Sigmoid colon (tissue), 7 donors: ENCODE measurements at places on chromosomes 4 and X. TPM values are rescaled to one million over a fixed set of nuclear protein-coding genes. Genes with fewer than 3 reads are reported as not detected.

DNA sequence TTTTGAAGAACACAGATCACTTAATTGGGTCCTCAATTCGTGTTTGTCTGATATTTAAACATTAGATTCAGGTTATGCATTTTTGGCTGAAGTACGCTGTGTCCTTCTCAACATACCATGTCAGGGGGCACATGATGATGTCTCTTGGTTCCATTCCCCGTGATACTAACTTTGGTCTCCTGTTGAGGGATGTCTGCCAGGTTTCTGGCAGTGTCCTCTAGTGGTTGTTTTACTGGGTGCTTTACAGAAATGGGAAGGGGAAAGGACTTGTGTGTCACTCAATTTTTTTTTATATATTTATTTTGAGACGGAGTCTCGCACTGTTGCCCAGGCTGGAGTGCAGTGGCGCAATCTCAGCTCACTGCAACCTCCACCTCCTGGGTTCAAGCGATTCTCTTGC, 58.2 kb downstream of the WWC2 start:
- no peak overlapping the region for H3K4me3 ChIP-seq
- no peak overlapping the region for H3K27ac ChIP-seq

GRCh38 chrX:131901546-131901945, 121.6 kb upstream of the STK26 start:
- no peak for DNase-seq
- no peak overlapping the region for H3K27ac ChIP-seq
- H3K4me3 ChIP-seq = no peak overlapping the region
- H3K36me3 ChIP-seq = no peaks in the 10 kb centered on the region

- H3K4me1 ChIP-seq = peaks cover 32% of the 10 kb centered on the region
- DNase-seq = peak; percentile 44
- H3K36me3 ChIP-seq = no peaks in the 10 kb centered on the region
Measured at GRCh38 chr4:7414046-7414445, 20.7 kb downstream of the PSAPL1 start.

DNA sequence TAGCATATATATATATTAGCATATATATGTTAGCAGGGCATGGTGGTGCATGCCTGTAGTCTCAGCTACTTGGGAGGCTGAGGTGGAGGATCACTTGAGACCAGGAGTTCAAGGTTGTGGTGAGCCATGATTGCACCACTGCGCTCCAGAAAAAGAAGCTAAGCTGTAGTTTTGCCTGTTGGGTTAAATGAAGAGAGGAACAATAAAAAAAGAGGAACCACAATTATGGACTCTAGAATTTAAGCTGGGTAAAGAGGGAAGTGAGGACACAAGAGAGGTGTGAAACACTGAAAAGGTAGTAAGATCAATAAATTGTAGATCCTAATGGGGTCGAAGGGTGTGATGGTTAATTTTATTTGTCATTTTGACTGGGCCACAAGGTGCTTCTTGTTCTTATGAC, 40.5 kb upstream of the HSD17B10 start:
- no peaks in the 10 kb centered on the region for H3K36me3 ChIP-seq
- H3K27ac ChIP-seq = no peak overlapping the region

- no peak for DNase-seq
- no peaks in the 10 kb centered on the region for H3K4me1 ChIP-seq
- H3K4me3 ChIP-seq = no peak overlapping the region
- H3K36me3 ChIP-seq = no peaks in the 10 kb centered on the region
- H3K27me3 ChIP-seq = no peaks in the 10 kb centered on the region
- no peak overlapping the region for H3K27ac ChIP-seq
Measured at GRCh38 chrX:54785901-54786300, 12.2 kb downstream of the ITIH6 start.

GRCh38 chrX:93580634-93581033, 92.7 kb downstream of the NAP1L3 start:
- H3K4me3 ChIP-seq = no peak overlapping the region
- H3K27ac ChIP-seq = no peak overlapping the region
- H3K27me3 ChIP-seq = no peaks in the 10 kb centered on the region

GRCh38 chr4:107351196-107351595, 315.1 kb upstream of the DKK2 start:
- no peak for DNase-seq
- H3K27me3 ChIP-seq = no peaks in the 10 kb centered on the region
- H3K4me1 ChIP-seq = no peaks in the 10 kb centered on the region
- H3K27ac ChIP-seq = no peak overlapping the region

DNA sequence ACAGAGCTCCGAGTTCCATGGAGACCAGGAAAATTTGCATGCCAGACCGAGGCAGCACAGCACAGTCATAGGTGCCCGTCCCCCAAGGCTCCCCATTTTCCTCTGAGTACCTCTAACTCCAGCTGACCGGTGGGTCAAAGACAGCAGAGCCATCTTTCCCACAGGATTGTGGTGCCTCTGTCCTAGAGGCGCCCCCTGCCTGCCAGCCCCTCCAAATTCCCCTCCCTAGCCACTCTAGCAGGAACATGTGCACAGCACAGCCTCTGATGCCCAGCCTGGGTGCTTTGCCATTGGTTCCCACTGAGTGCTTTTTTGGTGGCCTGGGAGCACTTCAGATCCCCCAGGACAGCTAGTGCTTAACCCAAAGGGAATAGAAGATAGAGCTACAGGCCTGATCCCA, 368.5 kb upstream of the PABPC5 start:
- H3K4me1 ChIP-seq = no peaks in the 10 kb centered on the region
- DNase-seq = no peak
- H3K36me3 ChIP-seq = no peaks in the 10 kb centered on the region

DNA sequence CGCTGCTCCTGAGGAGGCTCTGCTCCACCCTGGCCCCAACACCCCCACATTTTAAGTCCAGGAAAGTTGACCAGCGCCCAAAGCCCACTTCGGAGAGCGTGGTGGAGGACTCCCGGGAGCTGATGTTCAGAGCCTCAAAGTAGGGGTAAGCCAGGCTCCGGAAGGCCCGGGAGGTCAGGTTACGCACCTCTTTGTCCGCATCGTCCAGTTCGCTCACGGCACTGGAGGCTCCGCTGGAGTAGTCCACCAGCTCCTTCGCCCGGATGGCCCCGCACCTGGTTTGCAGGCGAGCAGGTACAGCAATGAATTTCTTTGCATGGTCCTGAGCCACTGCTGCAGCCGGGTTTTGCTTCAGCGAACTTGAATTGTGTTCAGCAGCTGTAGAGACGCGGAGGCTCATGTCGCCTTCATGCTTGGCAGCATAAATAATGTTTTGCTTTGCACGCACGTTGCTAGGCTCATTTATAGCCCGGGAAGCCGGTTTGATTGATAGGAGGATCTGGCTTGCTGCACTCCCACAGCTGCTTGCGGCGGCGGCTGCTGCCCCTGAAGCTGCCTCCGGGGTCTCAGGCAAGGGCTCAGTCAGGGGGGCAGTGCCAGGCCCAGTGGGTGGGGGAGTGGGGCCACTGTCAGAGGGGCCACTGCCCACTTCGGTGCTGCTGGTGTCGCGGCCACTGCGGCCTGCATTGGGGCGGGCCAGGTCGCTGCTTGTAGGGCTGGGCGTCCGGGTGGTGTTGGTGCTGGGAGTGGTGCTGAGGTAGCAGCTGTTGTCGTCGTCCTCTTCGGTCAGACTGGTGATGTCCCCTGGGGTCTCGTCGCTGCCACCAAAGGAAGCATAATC, 4.8 kb downstream of the C4orf54 start:
- DNase-seq = no peak
- no peak overlapping the region for H3K27ac ChIP-seq
- peaks cover 31% of the 10 kb centered on the region for H3K4me1 ChIP-seq
- no peaks in the 10 kb centered on the region for H3K36me3 ChIP-seq

- no peaks in the 10 kb centered on the region for H3K36me3 ChIP-seq
- no peaks in the 10 kb centered on the region for H3K27me3 ChIP-seq
- no peak overlapping the region for H3K27ac ChIP-seq
- no peaks in the 10 kb centered on the region for H3K4me1 ChIP-seq
- no peak for DNase-seq
- H3K4me3 ChIP-seq = no peak overlapping the region
Measured at GRCh38 chr4:40121515-40121914, 64.9 kb downstream of the N4BP2 start.

DNA sequence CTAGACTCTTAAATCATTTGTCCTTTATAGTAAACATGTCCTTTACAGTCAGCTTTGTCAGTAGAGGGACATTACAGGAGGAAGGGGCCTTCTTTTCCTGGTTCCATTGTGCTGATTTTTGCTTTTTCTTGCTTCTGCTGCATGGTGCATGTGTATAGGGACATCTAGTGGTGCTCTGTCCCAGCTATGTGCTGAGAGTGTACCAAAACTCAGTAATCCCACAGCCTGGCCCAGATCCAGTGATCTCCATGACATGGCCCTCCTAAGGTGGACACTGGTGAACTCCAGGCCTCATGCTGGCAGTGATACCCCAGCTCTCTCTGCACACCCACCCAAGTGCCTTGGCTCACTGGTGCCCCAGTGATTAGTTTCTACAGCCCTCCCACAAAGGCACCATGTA, 45.2 kb downstream of the MAGEB17 start:
- no peak overlapping the region for H3K27ac ChIP-seq
- H3K36me3 ChIP-seq = no peaks in the 10 kb centered on the region
- DNase-seq = no peak
- H3K27me3 ChIP-seq = no peaks in the 10 kb centered on the region
- H3K4me3 ChIP-seq = no peak overlapping the region
- H3K4me1 ChIP-seq = no peaks in the 10 kb centered on the region

KIF4A gene
- 0.36 TPM for total RNA-seq

RTL3 gene
- total RNA-seq = 1.8 TPM

PITX2 gene
- total RNA-seq = not detected

SERTM2 gene
- total RNA-seq = 2.0 TPM

CTAG1B gene
- total RNA-seq = not detected
